Esophagus squamous epithelium (tissue), 5 donors: ENCODE measurements at places on chromosomes 2 and 18.

DNA sequence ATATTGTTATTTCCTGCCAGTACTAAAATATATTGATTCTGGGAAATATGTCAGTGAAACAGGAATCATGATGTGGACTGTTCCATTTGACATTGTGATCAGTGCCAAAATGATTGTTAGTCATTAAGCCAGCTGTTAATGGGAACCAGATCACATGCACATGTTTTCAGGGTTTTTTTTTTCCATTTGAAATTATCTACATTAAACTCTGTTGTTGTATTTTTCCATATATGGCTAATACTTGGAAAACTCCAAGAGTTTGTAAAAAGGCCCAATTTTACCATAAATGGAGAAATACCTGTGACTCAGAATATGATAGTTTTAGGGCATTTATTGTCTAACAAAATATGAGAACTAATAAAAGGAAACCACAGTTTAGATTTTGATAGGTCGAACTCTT is 13.4 kb downstream of the ITGAV start:
- H3K4me1 ChIP-seq, result no peaks in the 10 kb centered on the region
- H3K27ac ChIP-seq, result no peak overlapping the region

DNA sequence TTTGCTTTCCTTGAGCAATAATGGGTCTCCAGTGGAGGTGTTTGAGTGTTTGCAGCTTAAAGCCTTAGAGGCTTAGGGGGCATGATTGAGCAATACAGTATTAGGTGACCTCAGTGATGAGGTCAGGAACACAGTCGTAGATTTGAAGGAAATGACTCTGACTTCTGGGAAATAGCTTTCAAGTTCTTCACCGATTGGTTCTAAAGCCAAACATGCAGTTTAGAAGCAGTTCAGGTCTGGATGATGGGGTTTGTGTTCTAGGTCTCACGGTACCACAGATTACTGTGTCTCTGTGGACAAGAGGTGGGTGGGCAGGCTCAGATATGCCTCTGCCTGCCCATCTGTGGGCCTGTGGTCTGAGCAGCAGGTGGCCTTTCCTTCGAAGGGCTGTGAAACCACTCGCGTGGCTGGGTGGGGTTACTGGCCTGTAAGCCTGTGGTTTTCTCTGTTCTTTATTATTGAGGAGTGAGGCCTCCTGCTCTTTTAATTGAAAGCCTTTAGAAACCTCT is 7.8 kb downstream of the MTHFD2 start:
- H3K36me3 ChIP-seq, result peaks cover 9% of the 10 kb centered on the region
- DNase-seq, result no peak
- H3K4me3 ChIP-seq, result no peak overlapping the region
- peaks cover 39% of the 10 kb centered on the region for H3K4me1 ChIP-seq
- H3K27ac ChIP-seq, result peak overlapping the region; percentile 79

DNA sequence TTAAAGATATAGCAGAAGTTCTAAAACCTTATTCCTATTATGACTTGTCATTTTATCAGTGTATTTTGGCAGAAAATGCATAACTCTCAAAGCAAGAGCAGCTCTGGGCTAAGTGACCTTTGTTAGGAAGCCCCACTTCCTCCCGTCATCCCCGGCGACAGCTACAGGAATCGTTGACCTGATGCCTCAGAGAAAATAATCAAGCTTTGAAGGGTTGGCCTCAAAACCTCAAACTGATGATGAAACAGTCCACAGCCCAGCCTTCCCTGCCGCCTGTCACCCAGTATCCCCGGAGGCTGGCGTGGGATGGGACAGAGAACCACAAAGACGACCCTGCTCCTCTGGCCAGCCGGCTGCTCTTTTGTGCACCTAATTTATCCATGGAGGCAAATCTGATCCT is 65.3 kb downstream of the KCNF1 start:
- H3K36me3 ChIP-seq, result no peaks in the 10 kb centered on the region
- no peak for DNase-seq
- no peak overlapping the region for H3K4me3 ChIP-seq
- no peaks in the 10 kb centered on the region for H3K4me1 ChIP-seq
- no peaks in the 10 kb centered on the region for H3K27me3 ChIP-seq
- no peak overlapping the region for H3K27ac ChIP-seq

- no peaks in the 10 kb centered on the region for H3K4me1 ChIP-seq
- H3K27me3 ChIP-seq, result no peaks in the 10 kb centered on the region
- no peak for DNase-seq
- H3K36me3 ChIP-seq, result no peaks in the 10 kb centered on the region
- no peak overlapping the region for H3K4me3 ChIP-seq
These were observed 73.5 kb upstream of the SPTBN1 start for GRCh38 chr2:54382601-54383000.

DNA sequence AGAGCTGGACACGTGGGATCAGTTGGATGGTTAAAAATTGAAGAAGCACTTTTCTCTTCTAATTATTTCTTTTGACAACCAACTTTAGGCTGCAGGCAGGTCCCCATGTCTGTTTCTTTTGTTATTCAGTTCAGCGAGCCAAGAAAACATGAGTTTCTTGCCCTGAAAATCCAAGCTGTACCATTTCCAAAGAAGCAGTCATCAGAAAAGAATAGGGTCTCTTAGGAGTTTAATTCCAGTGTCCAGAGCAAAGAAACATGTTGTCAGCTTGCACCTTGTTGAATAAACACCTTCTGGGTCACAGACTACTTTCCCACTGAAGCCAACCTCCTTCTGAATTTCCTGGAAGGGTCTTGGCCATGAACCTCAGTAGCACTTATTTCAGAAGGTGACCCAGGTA is 170.5 kb upstream of the COPS8 start:
- H3K27ac ChIP-seq, result no peak overlapping the region
- H3K4me3 ChIP-seq, result no peak overlapping the region
- no peaks in the 10 kb centered on the region for H3K4me1 ChIP-seq
- no peaks in the 10 kb centered on the region for H3K27me3 ChIP-seq

GRCh38 chr2:18124116-18124835 is 245.8 kb downstream of the KCNS3 start:
- H3K4me3 ChIP-seq, result no peak overlapping the region
- H3K27me3 ChIP-seq, result no peaks in the 10 kb centered on the region
- no peak for DNase-seq
- H3K27ac ChIP-seq, result no peak overlapping the region
- no peaks in the 10 kb centered on the region for H3K4me1 ChIP-seq
- no peaks in the 10 kb centered on the region for H3K36me3 ChIP-seq

DNA sequence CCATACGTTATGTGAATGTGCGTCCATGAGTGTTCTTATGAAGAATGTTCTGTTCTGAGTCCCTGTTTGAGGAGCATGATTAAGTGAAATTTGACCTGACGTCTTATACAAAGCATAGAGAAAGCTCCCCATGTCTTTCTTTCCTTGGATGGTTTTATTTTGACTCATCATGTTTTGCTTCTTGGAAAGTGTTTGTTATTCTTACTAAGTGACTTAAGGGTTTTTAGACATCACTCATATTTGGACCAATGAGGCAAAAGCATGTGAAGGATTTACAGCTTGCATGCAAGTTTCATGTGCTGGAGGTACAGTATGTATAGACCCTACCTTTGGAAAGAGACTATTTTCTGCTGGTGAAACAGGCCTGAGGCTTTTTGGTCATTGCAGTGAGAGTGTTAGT is 33.5 kb upstream of the ZEB2 start:
- no peaks in the 10 kb centered on the region for H3K36me3 ChIP-seq
- no peak overlapping the region for H3K27ac ChIP-seq
- DNase-seq, result no peak
- no peaks in the 10 kb centered on the region for H3K4me1 ChIP-seq
- no peak overlapping the region for H3K4me3 ChIP-seq

DNA sequence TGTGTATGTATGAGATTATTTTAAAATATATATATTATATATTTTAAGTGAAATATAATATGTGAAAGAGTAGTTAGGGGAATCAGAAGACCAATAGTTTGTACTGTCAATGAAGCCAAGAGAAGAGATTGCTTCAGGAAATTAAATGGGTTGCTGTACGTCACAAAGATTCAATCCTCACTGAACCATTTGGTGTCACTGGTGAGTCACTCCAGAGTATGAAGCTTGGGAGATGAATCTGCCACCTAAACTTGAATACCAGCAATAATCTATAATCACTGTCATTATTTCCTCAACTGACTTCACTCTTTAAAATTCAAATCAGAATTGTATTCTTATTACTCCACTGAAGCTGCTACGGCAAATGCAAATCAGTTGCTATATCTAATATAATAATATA is 41.9 kb upstream of the SCN9A start:
- H3K27ac ChIP-seq, result no peak overlapping the region
- no peaks in the 10 kb centered on the region for H3K27me3 ChIP-seq
- no peaks in the 10 kb centered on the region for H3K36me3 ChIP-seq

DNA sequence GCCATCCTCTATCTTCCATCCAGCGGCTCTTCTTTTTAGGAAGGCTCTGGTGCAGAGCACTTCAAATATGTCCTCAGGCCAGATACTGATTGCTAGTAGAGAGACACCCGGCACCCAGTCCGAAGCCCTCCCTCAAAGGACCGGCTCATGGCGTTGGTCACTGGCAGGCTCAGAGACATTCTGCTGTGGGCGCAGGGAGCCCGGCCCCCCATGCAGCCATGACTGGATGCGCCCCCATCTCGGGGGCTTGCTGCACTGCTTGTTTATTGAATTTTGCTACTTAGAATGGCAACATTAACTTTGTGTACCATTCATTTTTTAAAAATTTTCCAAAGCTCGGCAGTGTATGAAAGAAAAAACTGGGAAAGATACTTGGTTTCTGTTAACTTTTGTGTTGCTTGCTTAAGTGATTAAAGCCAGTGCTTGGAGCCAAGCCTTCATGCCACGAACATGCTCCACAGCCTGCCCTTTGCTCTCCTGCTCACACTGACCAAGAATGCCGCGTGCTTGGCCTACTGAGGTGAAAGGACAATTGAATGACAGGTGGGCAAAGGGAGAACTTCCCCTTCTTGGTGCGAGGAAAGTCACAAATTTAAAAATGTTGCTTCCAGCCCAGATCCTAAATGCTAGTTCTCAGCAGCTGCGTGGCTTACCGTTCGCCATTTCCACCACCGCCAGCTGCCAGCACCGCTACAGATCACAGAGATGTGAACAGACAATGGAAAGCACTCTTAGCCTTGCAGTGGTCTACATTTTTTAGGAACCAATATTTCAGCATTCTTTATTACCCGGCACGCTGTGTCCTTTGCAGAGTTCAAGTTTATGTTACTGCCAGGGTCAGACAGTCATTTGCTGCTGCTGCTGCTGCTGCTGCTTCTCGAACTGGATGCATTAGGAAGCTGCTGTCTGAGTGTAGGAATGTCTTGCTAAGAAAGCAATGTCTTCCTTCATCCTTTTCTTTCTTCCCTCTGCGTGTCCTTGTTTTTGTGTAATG is 76.7 kb downstream of the FAM210A start:
- H3K27ac ChIP-seq, result no peak overlapping the region
- peaks cover 10% of the 10 kb centered on the region for H3K4me1 ChIP-seq
- DNase-seq, result no peak

DNA sequence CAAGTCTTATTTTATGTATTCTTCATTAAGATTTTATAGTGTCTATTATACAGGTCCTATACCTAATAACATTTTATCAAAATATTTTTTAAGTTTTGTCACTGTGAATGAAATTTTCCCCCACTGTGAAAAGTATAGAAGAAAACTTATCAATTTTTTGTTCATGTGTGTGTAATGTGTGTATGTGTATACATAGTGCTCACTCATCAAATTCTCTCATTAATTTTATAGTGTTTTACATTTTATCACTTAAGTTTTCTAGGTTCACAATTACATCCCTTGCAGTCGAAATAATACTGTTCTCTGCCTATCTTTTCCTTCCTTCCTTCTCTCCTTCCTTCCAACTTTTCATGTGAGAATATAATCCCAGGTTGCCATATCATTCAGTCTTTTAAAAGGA is 93.2 kb upstream of the FBXO11 start:
- no peaks in the 10 kb centered on the region for H3K27me3 ChIP-seq
- H3K4me3 ChIP-seq, result no peak overlapping the region
- no peak for DNase-seq
- H3K36me3 ChIP-seq, result no peaks in the 10 kb centered on the region
- no peaks in the 10 kb centered on the region for H3K4me1 ChIP-seq

DNA sequence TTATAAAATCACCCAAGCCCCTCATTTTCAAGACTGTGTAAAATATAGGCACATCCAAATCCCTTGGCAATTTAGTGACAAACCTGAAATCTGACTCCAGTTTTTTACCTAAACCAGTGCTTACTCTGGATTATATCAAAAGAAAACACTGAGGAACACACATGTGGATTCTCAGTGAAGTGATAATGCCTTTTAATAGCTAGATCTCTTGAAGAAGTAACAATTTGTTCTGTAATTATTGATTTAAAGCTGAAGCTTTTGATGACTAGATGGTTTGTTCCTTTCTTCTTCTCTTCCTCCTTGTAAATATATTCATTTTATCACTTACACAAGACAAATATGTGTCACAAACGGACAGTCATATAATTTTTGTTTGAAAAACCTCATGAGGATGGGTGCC is 894.6 kb downstream of the DCC start:
- H3K4me3 ChIP-seq, result no peak overlapping the region
- no peaks in the 10 kb centered on the region for H3K27me3 ChIP-seq
- DNase-seq, result no peak
- H3K27ac ChIP-seq, result no peak overlapping the region
- H3K36me3 ChIP-seq, result no peaks in the 10 kb centered on the region
- H3K4me1 ChIP-seq, result no peaks in the 10 kb centered on the region

GRCh38 chr2:12597610-12598009 is 119.1 kb upstream of the TRIB2 start:
- no peak overlapping the region for H3K27ac ChIP-seq
- H3K4me1 ChIP-seq, result no peaks in the 10 kb centered on the region
- H3K4me3 ChIP-seq, result no peak overlapping the region

- no peak overlapping the region for H3K4me3 ChIP-seq
- H3K27ac ChIP-seq, result no peak overlapping the region
- no peaks in the 10 kb centered on the region for H3K27me3 ChIP-seq
- no peaks in the 10 kb centered on the region for H3K36me3 ChIP-seq
- H3K4me1 ChIP-seq, result no peaks in the 10 kb centered on the region
These were observed 30.0 kb upstream of the BARD1 start for GRCh38 chr2:214839464-214839863.

DNA sequence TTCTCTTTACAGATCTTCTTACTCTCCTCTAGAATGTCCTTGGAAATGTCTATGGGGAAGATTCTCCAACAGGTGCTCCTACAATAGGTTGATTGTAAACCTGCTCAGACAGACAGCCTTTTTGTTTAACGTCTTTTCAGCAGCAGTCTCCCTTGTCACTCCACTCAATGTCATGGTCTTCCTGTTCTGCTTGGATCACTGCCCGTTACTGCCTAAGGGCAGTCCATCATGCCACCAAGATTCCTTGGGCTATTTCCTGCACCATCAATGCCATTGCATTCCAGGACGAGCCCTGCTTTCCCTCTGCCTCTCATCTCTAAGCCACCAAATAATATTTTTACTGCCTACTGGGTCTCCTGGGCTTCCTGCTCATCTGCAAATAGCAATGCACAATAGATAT is 97.4 kb upstream of the GALNT5 start:
- DNase-seq, result no peak
- no peak overlapping the region for H3K4me3 ChIP-seq
- no peaks in the 10 kb centered on the region for H3K4me1 ChIP-seq
- H3K27ac ChIP-seq, result no peak overlapping the region
- H3K27me3 ChIP-seq, result no peaks in the 10 kb centered on the region
- H3K36me3 ChIP-seq, result no peaks in the 10 kb centered on the region

- H3K36me3 ChIP-seq, result no peaks in the 10 kb centered on the region
- no peaks in the 10 kb centered on the region for H3K27me3 ChIP-seq
- no peak overlapping the region for H3K27ac ChIP-seq
These were observed 104.9 kb downstream of the NCK2 start for GRCh38 chr2:105849431-105850179.

GRCh38 chr2:25257032-25257552 is 84.6 kb downstream of the DNMT3A start:
- no peaks in the 10 kb centered on the region for H3K27me3 ChIP-seq
- no peaks in the 10 kb centered on the region for H3K36me3 ChIP-seq
- peaks cover 27% of the 10 kb centered on the region for H3K4me1 ChIP-seq
- no peak for DNase-seq
- peak overlapping the region; percentile 60 for H3K27ac ChIP-seq

- H3K27ac ChIP-seq, result peak overlapping the region; percentile 97
- H3K36me3 ChIP-seq, result no peaks in the 10 kb centered on the region
- peak overlapping the region; percentile 66 for H3K4me3 ChIP-seq
- peaks cover 10% of the 10 kb centered on the region for H3K4me1 ChIP-seq
- H3K27me3 ChIP-seq, result no peaks in the 10 kb centered on the region
These were observed 852 bp downstream of the POLI start for GRCh38 chr18:54269893-54270844.
